ENCODE measurements at places on chromosomes 12 and 14. TPM values are rescaled to one million over a fixed set of nuclear protein-coding genes. Genes with fewer than 3 reads are reported as not detected.
A peak's percentile ranks its signal among the peaks of the same experiment; 100 is the strongest.

KLHL33 gene
- total RNA-seq, result 0.19 TPM

- peak; percentile 4 for DNase-seq
Observed at GRCh38 chr14:26598081-26598671, 343 bp upstream of the NOVA1 start.

- no peak for DNase-seq
Observed at GRCh38 chr12:29164477-29165393, 15.7 kb downstream of the FAR2 start.

- no peak for DNase-seq
Observed at GRCh38 chr12:29216266-29216665, 67.2 kb downstream of the FAR2 start.

- peak; percentile 59 for DNase-seq
Observed at GRCh38 chr14:75279153-75279762, 630 bp downstream of the FOS start.

GRCh38 chr12:10310926-10311720 lies 3.5 kb downstream of the KLRD1 start:
- no peak for DNase-seq

Measured in CD8-positive, alpha-beta T cell (primary cell).